CD4-positive, alpha-beta T cell treated with Interleukin-6 for 4 hours (primary cell): ENCODE measurements at places on chromosomes 1 and 21.
A peak's percentile ranks its signal among the peaks of the same experiment; 100 is the strongest.

DNA sequence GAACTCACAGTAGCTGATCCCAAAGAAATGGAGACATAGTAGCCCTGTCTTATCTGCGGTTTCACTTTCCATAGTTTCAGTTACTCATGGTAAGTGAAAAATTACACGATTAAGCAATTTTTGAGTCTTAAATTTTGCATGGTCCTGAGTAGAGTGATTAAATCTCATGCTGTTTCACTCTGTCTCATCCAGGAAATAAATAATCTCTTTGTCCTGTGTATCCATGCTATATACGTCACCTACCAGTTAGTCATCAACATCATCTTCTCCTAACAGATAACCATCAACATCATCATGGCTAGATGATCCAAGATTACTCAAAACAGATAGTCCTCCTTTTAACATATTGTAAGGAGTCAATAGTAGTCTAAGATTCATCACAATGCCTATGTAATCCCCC lies 1589.3 kb downstream of the BRINP3 start:
- DNase-seq: no peak

DNA sequence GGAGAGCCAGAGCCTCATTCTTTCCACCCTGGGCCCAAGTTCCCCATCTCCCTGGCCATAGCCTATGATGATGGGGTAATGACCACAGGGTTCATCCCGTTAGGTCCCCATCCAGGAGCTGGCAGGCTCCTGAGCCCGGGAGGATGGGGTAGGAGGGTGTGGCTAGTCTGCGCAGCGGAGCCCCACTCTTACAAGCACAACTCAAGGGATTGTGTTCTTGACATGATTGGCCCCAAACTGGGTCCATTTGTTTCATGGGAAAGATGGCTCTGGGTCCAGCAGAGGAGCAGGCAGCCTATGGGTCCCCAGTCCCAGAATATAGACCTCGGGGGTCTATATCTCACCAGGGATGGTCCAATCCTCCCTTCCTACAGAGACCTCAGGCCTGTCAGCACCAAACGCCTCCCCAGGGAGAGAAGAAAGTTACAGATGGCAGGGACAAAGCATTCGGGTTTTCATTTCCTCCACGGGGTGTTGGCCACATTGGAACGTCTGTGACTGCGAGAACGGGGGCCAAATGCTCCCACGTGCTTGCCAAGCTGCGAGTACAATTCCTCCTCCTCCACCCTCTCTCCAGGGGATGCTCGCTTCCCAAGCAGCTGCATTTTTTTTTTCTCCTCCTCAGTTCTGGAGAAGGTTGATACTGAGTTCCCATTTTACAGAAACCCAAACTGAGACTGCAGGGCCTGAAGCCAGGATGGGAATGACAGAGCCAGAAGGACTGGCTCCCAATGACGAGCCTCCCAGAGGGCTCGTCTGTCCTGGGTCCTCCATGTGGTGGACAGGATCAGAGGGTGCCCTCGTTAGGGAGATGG lies 71.0 kb downstream of the DHRS3 start:
- DNase-seq: no peak

- no peak for DNase-seq
These were observed 13.9 kb downstream of the COL9A2 start for GRCh38 chr1:40303051-40303771.

GRCh38 chr1:92854101-92854785 lies 22.4 kb downstream of the RPL5 start:
- DNase-seq: no peak

DNA sequence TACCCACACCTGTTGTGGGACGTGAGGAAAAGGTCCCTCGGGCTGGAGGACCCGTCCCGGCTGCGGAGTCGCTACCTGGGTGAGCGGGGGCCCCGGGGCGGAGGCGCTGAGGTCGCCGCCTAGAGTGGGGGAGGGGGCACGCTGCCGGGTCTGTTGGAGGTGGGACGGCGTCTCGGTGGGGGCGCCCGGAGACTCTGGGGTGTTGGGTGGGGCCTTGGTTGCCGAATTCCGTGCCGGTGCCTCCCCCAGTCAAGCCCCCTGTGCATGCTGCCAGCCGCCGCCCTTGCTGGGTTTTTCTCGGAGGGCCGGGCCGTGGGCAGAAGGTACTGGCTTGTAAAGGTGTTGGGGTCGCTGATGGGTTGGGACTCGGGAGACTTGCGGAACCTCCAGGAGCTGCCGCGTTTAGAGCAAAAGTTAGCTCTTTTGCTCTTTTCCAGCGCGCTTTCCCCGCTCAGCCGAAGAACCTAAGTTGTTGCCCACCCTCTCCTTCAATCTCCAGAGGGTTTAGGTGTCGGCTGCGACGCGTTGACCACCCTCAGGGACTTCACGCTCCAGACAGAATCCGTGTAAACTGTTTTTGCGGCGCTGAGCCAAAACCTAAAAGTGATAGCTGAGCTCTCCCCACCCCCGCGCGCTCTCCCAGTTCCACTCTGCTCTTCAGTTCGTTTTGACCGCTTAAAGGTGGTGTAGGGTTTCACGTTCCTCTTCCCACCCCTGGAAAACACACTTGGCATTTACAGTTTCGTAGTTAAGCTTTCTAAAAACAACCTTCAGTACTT lies at the start of gene MPC2:
Gene MPC2, minus strand, starts transcription at position 143 of the 779 bp plus-strand sequence. CDS start 1,231 bp downstream, outside the sequence.
- DNase-seq: peak; percentile 68

DNA sequence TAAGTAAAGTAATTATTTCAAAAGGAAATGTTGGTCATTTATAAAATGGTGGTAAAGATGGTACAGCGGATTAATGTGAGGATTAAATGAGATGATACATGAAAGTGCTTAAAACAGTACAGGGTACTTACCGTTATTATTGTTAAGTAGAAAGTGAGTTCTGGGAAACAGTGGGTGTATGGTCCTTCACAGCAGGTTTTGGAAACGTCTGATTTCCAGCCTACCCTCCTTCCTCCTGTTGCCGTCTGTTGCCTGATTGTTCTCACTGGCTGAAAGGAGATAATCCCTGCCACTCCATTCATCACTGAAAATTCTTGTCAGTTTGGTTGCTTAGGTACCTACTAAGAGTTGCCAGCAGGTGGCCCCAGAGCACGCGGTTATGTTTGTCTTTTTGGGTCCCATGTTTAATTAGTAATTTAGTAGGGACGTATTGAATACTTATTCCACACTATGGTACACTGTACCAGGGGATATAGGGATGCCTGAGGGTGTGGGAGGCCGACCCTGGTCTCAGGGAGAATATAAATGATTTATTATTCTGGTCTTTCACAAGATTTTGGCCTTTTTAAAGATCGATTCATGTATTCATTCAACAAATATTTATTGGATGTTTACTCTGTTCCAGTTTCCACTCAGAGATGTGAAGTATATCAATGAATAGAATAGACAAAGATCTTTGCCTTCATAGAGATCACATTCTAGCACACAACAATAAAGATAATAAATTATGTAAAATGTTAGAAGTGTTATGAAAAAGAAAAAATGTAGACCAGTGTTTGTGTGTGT lies 30.8 kb upstream of the RPTN start:
- DNase-seq: peak; percentile 75

- no peak for DNase-seq
These were observed 2.7 kb upstream of the ADSS2 start for GRCh38 chr1:244454412-244454811.

DNA sequence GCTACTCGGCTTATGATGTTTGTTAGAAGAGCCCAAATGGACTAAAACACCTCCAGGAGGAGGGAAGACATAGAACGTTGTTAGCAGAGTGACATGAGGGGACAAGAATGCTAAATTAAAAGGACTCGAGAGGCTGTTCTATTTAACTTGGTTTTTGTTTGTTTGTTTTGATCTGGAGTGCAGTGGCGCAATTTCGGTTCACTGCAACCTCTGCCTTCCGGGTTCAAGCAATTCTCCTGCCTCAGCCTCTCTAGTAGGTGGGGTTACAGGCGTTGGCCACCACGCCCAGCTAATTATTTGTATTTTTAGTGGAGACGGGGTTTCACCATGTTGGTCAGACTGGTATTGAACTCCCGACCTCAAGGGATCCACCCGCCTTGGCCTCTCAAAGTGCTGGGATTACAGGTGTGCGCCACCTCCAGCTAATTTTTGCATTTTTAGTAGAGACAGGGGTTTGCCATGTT lies 5.1 kb upstream of the HNRNPU start:
- DNase-seq: no peak

DNA sequence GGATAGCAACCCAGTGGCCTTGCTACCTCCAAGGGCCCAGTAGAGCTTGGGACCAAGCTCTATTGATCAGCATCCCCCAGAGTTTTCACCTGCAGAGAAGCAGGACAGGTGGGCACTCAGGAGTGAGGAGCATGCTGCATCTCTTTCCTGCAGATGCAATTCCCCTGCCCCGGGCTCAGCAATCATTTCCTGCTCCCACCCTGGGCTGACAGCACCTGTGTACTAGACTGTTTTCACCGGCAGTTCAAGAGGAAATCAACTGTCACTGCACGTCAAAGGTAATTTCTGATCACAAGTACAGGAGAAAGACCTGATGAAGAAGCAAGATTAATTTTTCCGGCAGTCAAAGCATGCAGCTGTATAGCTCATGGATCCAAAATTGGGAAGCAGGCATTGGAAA lies 8.8 kb upstream of the NT5C1A start:
- peak; percentile 44 for DNase-seq

- DNase-seq: no peak
These were observed 566.1 kb downstream of the AMY1C start for GRCh38 chr1:104315823-104316222.

GRCh38 chr1:224782281-224783000 lies 147.0 kb upstream of the DNAH14 start:
- DNase-seq: no peak

- DNase-seq: no peak
These were observed 18.2 kb upstream of the MX1 start for GRCh38 chr21:41407541-41408460.

GRCh38 chr1:215748431-215748830 lies 181.3 kb downstream of the KCTD3 start:
- no peak for DNase-seq

DNA sequence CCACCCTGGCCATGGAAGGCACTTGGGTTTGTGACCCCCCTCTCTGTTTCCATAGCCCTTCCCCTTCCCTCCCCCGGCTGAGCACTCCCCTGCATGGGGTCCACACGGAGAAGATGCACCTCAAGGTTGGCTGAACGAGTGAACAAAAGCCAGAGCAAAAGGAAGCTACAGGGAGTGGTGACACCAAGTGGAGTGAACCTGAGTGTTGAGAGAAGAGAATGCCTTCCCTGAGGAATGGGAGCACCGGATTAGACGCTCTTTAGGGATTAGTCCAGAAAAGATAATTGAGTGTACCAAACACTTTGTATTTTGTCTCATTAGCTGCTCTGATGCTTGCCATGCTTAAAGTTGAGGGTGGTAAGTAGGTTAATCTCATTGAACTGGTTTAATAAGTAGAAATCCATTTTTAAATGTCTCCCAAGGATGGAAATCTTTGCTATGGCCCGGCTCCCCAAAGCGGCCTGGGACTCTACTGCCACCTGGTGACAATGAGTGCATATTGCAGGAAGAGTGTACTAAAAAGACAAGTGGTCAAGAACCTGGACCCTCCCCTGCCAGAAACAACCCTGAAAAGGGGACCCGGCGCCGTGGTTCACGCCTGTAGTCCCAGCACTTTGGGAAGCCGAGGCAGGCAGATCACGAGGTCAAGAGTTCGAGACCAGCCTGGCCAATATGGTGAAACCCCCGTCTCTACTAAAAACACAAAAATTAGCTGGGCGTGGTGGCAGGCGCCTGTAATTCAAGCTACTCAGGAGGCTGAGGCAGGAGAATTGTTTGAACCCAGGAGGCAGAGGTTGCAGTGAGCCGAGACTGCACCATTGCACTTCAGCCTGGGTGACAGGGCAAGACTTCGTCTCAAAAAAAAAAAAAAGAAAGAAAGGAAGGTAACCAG lies 150.6 kb upstream of the ZC3H12A start:
- peak; percentile 4 for DNase-seq

- DNase-seq: no peak
These were observed 299.8 kb downstream of the MRPL39 start for GRCh38 chr21:25307489-25307888.

DNA sequence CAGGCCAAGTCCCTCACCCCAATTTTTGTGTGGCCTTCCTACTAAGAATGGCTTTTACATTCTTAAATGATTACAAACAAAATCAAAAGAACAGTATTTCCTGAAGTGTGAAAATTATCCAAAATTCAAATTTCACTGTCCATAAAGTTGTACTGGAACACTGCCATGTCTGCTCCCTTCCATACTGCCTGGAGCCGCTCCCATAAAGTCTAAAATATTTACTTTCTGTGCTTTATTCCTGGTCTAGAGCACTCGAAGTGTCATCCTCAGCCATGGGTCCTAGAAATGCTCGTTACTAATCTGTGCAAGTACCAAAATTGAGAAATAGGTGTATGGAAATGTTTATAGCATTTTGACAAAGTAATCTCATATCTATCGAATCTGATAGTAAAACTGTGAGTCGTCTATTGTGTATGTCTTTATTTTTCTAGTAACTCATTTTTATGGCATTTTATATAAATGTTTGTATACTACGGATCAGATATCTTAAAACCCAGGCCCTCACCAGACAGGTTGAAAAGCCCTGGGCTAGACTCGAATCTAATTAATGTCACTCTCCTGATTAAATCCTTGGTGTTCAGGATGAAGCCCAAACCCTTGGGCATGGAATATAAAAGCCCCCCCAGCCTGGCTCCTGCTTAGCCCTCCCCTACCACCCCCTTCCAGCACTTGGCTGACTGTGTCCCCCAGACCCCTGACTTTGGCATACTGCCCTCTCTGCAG lies 4.9 kb downstream of the LBR start:
- DNase-seq: no peak

GRCh38 chr1:54791880-54792522 lies 9.1 kb downstream of the TTC22 start:
- peak; percentile 44 for DNase-seq

GRCh38 chr1:66335125-66335524 lies 198.8 kb upstream of the SGIP1 start:
- DNase-seq: no peak

DNA sequence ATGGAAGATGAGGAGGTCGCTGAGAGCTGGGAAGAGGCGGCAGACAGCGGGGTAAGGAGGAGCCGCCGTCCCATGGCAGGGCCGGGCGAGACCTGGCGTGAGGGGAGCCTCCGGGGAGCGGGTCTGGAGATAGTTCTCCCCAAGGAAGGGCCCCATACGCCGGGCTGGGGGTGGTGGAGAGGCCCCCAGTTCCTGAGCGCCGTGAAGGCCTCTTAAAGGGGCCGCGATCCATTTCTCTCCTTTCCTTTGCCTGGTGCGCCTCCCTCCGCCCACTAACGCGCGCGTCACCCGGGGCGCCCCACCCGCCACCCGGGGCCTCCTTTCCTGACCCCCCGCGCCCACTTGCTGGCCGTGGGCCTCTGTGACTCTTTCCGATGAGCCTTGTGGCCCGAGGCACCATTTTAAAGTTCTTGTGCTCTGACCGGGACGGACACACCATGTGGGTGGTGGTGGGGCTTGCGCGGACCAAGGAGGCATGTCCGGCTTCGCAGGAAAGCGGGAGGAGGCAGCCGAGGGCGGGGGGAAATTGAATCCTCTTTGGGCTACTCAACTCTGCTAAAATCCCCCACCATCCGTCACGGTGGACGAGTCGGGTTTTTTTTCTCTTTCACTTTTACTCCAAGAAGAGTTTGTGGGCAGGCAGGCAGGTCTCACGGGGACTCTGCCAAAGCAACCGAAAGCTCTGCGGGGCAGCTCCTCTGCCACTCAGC lies 371 bp downstream of the SZRD1 start:
- DNase-seq: peak; percentile 85
